ENCODE measurements at places on chromosomes 5 and 9. TPM values are rescaled to one million over a fixed set of nuclear protein-coding genes. Genes with fewer than 3 reads are reported as not detected.

DNA sequence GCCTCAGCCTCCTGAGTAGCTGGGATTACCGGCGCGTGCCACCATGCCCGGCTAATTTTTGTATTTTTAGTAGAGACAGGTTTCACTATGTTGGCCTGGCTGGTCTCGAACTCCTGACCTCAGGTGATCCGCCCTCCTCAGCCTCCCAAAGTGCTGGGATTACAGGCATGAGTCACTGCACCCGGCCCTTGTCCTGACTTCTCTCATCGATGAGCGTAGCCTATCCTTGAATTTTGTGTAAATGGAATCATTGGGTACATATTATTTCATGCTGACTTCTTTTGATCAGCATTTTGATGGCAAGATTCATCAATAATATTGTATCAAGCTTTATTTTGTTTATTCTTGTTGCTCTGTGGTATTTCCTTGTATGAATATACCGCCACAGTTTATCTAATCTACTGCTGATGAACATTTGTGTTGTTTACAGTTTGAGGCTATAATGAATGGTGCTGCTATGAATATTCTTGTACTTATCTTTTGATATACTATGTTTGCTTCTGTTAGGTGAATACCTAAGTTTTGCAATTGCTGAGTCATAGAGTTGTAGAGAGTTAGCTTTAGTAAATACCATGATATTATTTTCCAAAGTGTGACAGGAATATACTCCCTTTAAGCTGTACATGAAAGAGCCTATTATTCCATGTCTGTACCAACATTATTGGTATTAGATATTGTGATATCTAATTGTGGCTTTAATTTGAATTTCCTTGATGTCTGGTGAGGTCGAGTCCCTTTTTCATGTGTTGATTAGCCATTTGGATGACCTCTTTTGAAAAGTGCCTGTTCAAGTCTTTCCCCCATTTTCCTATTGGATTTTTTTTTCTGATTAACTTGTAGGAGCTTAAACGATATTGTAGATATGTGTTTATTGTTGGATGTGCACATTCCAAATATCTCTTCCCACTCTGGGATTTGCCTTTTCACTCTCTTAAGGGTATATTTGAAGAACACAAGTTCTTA lies 107.5 kb downstream of the RGS3 start:
- no peak for DNase-seq

GRCh38 chr9:7370381-7370780 lies 429.2 kb downstream of the DMAC1 start:
- no peak for DNase-seq

DNA sequence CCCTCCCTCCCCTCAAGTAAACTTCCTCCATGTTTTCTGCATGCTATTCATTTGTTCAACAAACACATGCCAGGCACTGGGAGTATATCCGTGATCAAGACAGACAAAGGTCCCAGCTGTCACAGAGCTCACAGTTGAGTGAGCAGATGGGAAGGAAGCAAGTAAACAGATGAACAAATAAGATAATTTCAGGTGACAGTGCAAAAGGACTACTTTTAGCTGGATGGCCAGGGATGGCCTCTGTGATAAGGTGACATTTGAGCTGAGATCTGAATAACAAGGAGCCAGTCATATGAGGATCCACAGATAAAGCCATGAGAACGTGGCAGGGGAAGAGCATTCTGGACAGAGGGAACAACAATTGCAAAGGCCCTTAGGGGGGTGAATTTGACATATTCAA lies 121.7 kb upstream of the RAD23B start:
- no peak for DNase-seq

PCDHA13 gene
- 12.4 TPM for total RNA-seq

SAXO1 gene
- total RNA-seq = 0.10 TPM

DNA sequence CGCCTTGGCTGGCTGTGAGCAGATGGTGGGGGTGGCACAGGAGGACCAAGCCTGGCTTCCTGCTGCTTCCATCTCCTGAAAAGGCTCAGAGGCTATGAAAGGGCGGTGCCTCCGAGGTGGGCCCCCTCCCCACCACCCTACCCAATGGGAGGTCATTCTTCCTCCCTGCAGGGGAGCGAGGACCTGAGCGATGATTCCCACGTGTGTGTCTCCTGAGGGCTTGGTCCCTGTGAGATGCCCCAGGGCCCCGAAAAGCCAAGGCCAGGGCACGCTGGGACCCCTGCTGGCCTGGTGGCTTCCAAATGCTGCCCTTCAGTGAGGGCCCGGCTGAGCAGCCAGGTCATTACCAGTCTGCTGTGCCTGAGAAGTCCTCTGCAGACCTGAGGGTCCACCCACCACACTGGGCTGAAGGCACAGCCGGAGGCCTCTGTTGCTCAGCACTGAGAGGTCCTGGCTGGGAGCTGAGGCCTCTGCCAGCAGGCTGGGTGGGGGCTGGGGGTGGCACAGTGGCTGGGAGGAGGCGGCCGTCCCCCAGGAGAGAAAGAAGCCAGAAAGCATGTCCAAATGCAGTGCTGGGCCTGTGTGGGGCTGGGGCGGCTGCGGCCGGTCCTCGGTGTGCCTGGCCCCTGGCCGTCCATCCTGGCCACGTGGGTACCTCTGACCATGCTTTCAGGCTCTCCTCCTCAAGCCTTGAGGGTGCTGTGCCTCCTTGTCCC lies 14.0 kb upstream of the SLC6A19 start:
- DNase-seq = no peak

KCTD16 gene
- total RNA-seq = 5.3 TPM

- DNase-seq = no peak
Observed at GRCh38 chr5:147989239-147989638, 74.5 kb upstream of the SPINK5 start.

- no peak for DNase-seq
Observed at GRCh38 chr5:72152545-72152944, 45.3 kb downstream of the MAP1B start.

DNA sequence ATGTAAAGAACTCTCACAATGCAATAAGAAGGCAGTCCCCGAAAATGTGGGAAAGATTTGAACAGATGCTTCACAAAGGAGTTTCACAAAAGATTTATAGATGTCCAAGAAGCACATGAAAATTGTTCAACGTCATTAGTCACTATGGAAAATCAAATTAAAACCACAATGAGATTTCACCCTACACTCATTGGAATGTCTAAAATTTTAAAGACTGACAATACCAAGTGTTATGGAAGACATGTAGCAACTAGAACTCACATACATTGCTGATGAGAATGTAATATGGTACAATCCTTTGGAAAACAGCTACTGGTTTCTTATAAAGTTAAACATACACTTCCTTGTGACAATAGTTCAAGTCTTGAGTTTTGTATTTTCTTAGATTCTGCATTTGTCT lies 11.0 kb upstream of the RECK start:
- DNase-seq = no peak

WDR38 gene
- total RNA-seq = 7.9 TPM

- DNase-seq = no peak
Observed at GRCh38 chr5:128329386-128329939, 208.6 kb downstream of the FBN2 start.

ADAMTS13 gene
- total RNA-seq = 2.4 TPM

GRCh38 chr9:105751761-105752160 lies 57.4 kb downstream of the TMEM38B start:
- no peak for DNase-seq

GRCh38 chr5:169574134-169574646 lies 9.4 kb upstream of the SPDL1 start:
- DNase-seq = no peak

DNA sequence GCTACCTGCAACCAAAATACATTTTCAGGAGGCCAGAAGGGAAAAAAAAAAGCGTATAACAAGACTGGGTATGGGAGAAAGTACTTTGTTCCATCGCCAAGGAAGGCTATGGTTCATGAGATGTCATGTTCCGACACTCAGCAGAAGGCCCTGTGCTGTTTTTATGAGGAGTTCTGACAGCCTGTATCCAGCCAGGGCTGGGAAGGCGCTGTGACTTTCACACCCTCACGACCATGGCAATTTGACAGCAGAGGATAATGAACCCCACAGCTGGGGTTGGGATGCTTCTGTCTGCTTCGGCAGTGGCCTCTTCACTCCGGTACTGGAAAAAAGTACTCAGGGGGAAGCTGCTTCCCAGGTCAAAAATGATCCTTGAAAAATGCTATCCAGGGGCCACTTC lies 154.4 kb downstream of the PRELID2 start:
- no peak for DNase-seq

PCDHGA8 gene
- total RNA-seq = 4.6 TPM

ACTBL2 gene
- total RNA-seq = not detected

DNA sequence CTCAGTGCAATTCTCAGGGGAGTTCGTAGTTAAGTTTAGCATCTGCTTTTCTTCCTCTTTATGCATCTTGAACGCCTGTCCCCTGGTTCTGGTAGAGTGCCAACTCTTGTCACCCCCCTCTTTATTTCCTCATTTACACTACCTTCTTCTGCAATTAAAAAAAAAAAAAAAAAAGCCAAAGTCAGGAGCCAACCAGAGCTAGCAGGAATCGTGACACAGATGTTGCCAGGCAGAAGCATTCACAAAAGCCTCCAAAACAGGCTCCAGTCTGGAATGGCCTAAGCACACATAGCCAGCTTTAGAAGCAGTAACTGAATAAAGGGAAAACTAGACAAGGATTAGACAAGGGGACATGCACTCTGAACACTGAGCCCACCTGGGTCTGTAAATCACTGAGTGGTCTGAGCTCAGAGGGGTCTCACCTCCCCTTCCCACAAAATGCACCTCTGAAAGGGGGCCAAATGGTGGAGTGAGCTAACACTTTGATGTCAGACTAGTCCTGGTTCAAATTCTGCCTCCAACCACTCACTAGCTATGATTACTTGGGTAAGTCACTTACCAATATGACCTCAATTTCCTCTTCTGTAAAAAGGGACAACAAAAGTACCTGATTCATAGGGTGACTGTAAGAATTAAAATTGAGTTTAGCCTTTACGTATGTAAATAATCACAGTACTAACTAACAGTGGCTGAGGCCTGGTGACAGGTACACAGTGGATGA lies 2.0 kb downstream of the CD74 start:
- DNase-seq = peak; percentile 96

DRD1 gene
- 1.6 TPM for total RNA-seq

DNA sequence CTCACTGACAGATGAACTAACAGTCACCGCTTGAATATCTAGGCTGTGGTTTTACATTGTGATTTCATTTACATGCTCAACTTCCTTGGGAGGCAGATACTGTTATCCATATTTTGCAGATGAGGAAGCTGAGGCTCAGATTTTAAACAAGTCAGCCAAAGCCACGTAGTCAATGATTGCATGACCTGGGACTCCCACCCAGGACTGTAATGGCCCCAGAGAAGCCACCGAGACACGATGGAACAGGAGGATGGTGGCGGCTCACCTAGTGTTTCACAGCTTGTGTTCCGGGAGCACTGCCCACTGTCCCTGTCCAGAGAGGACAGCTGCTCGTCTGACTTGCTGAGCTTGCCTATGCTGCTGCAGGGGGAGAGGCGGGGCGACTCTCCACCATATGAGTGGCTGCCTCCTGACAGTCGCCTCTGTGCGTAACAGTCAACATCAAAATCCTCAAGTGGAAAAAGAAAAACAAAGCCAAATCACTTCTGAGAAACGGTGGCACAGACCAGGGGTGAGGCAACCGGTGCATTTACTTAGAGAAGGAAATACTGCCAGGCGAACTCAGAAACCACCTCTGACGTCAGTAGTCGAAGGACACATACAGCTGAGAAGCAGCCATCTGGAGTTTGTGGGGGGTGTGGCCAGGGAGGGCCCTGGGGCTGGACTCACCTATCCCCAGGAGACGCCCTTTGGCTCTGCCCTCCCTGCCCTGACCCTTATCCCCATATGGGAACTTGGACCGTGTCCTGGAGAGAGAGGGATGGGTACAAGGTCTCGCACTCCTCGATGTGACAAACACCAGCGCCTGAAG lies 82.5 kb downstream of the PRRT1B start:
- no peak for DNase-seq

- DNase-seq = no peak
Observed at GRCh38 chr5:84274585-84275468, 109.9 kb downstream of the EDIL3 start.

PCDHGB7 gene
- total RNA-seq = 14.3 TPM

- DNase-seq = no peak
Observed at GRCh38 chr5:38448568-38449350, 107.7 kb downstream of the LIFR start.

- no peak for DNase-seq
Observed at GRCh38 chr9:69253057-69253456, 72.0 kb upstream of the ENTREP1 start.

SPTLC1 gene
- total RNA-seq = 126 TPM

- no peak for DNase-seq
Observed at GRCh38 chr9:108463932-108464606, 391.7 kb downstream of the ACTL7B start.

RPS23 gene
- 3,154 TPM for total RNA-seq

- no peak for DNase-seq
Observed at GRCh38 chr5:133129950-133130349, 78.1 kb downstream of the HSPA4 start.
